NCI-H2081 (cell line): ENCODE measurements at places on chromosomes 1 and 21.

DNA sequence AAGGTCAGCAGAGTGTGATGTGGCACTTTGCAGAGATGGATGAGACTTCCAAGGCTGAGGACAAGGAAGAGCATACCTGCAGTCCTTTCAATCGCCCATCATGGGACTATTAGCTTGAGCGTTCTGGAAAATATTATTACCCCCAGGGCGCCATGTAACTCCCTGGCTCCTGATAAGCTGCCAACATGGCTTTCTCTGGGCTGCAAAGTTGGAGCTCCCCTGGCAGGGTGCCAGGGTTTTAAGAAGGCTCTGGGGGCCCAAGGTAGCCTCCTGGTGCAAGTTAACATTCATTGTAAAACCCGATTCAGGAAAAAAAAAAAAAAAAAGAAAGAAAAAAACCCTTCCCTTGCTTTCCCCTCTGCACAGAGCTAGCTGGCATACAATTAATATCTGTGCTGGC is 196.7 kb downstream of the PBX1 start:
- DNase-seq, result no peak

- no peak for DNase-seq
These were observed 14.0 kb upstream of the PTAFR start for GRCh38 chr1:28190337-28190979.

GRCh38 chr1:19331262-19331878 is 19.2 kb downstream of the SLC66A1 start:
- no peak for DNase-seq

GRCh38 chr1:1889847-1890505 is 911 bp downstream of the GNB1 start:
- DNase-seq, result peak; percentile 41

GRCh38 chr1:228830954-228831481 is 95.7 kb downstream of the RHOU start:
- no peak for DNase-seq

- no peak for DNase-seq
These were observed 2.7 kb upstream of the FALEC start for GRCh38 chr1:150512846-150513245.

GRCh38 chr1:224339442-224340033 is 9.6 kb upstream of the NVL start:
- DNase-seq, result no peak

DNA sequence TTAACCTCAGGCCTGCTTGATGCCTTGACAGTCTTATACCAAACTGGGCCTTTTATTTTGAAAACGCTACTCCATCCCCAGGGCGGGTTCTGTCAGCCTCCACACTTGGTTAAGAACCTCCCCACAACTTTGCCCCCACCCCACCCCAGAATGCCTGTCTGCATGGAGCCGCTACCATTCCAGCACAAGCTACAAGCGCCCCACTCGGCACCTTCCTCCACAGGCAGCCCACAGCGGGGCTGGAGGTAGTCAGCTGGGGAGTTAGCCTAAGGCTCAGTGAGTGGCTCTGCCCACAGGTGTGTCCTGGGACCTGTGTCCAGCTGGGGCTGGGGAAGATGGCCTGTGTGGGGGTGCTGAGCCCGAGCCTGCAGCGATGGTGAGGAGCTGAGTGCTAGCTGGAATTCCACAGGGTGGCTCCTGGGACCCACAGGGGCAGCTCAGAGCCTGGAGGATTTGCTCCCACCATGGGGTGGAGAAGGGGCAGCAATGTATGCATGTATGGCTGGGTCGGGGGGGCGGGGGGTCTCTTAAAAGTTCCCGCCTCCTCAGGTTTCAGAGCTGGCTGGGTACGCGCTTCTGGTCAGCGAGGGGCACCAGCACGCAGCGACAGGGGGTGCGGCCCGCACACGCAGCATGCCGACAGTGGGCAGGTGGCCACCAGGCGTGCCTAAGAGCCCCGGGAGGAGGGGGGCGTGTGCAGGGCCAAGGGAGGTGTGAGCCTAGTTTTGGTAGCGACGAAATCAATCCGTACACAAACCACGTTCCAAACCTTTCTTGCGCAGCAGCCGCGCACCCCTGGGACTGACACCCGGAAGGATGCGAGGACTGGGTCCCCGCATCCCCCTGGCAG is 917 bp downstream of the ETNK2 start:
- DNase-seq, result no peak

GRCh38 chr1:68166348-68166747 is 66.0 kb downstream of the WLS start:
- DNase-seq, result no peak

DNA sequence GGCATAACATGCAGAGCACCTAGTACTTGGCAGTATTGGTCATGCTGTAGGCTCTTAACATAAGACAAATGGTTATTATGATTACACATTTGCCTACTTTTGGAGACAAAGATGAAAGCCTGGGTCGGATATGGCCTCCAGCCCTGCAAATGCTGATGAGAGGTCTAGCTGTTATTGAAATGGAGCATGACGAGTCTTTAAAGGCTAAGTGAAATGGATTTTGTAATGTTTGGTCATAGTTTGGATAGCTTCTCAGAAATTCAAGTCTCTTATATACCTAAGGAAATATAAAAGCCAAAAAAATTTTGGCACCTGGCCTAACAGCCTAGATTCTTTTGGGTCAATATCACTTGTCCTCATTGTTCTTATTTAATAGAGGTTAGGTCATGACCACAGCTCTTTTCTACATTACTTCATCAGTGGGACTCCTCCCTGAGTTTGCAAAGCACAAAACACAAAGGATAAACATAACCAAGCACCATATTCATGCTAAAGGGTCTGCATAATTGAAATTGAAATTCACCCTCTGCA is 69.2 kb upstream of the WLS start:
- no peak for DNase-seq

- DNase-seq, result no peak
These were observed 17.0 kb downstream of the CERS2 start for GRCh38 chr1:150957666-150958065.

DNA sequence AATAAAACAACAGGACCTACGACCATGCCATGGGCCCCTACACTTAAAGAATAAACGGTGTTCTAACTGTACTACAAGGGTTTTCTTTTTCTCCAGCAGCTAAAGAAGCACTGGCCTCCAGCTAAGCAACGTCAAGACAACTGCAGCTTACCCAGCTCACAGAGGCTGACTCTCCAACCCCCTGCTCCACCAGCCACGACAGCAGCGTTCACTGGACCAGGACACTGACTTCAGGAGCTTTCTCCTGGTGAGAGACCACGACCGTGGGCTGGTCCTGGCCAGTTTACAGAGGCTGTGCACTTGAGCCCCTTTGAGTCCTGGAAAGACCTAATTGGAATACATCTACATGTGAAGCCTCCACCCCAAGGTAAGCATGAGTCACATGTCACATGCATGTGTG is 39.4 kb downstream of the WNT9A start:
- DNase-seq, result no peak

GRCh38 chr21:17803536-17803935 is 15.6 kb downstream of the C21orf91 start:
- no peak for DNase-seq

- no peak for DNase-seq
These were observed 744.1 kb upstream of the CHRM3 start for GRCh38 chr1:238642231-238642630.

DNA sequence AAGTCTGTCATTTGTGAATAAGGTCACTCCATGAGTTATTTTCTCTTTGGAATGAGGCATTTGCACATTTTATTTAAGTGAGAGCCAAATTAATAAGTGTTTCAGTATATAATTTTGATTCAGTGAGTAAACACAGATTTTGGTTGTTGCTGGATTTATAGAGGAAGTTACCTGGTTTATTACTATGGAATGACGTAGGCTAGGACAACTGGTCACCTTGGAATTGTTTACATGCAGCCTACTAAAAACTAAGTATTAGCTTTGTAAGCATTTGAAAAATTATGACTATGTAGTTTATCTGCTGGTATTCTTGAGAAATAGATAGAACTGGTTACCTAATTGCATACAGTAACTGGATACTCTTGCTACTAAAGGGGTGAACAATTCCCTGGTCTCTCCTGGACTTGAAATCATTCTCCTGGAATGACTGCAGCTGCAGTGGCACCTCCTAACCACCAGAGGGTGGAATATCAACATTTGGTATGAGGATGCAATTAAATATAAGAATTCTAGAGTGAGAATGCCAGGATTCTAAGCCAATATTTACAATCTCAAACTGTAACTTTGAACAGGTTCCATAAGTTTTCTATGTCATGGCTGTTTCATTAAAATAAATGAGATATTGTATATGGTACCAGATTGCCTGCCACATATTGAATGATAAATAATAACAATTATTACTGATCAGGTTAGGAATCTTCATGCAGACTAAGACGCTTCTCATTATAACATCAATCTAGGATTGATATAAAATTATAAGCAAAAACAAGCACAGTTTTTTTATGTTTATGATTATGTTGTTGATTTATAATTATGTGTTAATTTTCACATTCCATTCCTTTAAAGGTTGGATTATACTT is 3.5 kb upstream of the KRTAP27-1 start:
- peak; percentile 42 for DNase-seq

DNA sequence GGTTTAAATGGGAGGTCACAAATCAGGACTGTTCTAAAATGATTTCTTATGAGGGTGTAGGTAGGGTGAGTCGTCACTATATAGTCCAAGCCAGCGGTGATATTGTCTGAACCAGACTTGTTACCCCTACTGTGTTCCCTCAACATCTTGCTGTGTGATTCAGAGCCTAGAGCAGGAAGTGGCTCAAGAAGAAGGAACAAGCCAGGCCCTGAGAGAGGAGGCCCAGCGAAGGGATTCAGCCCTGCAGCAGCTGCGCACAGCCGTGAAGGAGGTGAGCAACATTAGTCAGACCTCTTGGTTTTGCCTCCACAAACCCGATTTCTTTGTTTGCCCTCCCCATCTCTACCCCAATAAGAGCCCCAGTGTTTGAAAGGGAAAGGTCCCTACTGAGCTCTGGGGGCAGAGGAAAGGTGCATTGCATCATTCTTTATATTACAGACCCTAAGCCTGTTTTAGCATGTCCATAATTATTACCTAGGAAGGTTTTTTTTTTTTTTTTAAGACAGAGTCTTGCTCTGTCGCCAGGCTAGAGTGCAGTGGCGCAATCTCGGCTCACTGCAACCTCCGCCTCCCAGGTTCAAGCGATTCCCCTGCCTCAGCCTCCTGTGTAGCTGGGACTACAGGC is 5.0 kb upstream of the SH3BGRL3 start:
- DNase-seq, result no peak

GRCh38 chr1:43653339-43653738 is 3.4 kb downstream of the KDM4A start:
- DNase-seq, result no peak

DNA sequence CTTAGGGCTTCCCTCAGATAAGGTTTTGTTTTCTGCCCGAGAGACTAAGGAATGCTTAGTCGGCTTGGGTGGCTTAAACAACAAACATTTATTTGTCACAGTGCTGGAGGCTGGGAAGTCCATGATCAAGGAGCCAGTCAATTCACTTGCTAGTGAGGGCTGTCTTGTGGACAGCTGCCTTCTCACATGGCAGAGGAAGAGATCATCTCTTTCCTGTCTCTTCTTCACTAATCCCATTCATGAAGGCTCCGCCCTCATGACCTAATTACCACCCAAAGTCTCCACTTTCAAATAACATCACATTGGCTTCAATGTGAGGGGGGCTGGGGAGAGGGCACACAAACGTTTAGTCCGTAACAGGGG is 50.5 kb upstream of the IL12RB2 start:
- no peak for DNase-seq

- DNase-seq, result peak; percentile 53
These were observed 812 bp downstream of the NBPF1 start for GRCh38 chr1:16612332-16613172.

GRCh38 chr1:219347376-219347775 is 173.7 kb downstream of the LYPLAL1 start:
- DNase-seq, result no peak

- no peak for DNase-seq
These were observed 53.9 kb upstream of the AKT3 start for GRCh38 chr1:243903895-243904294.

GRCh38 chr1:6424619-6425593 is at the start of gene ESPN:
Gene ESPN, plus strand, starts transcription at chr1:6424776. Its CDS starts 180 bp downstream, at chr1:6424956.
- DNase-seq, result no peak

DNA sequence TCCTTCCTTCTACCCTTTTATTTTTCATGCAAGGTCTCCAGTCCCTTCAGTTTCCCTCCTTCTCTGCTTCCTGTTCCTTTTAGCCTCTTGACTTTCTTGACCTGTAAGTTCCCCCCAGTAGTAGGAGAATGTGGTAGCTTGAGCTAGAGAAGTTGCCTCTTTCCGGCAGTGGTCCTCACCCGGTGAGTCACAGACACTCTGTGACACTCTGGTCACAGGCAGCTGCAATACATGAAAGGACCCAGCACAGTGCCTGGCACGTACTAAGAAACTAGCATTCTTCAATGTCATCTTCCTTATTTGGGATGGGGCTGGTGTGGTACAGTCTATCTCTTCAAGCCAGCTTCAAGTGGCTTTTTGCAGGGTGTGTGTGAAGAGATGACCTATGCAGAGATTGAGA is 16.0 kb downstream of the PFKFB2 start:
- no peak for DNase-seq
